ENCODE measurements at places on chromosomes 16 and 17.
A peak's percentile ranks its signal among the peaks of the same experiment; 100 is the strongest.

- DNase-seq: no peak
Observed at GRCh38 chr17:80220736-80221215, 549 bp downstream of the SLC26A11 start.

GRCh38 chr16:67150833-67151396 lies at the start of gene B3GNT9:
Gene B3GNT9 (minus strand): TSS chr16:67150998. CDS start chr16:67150485, 513 bp downstream.
- peak; percentile 11 for DNase-seq

DNA sequence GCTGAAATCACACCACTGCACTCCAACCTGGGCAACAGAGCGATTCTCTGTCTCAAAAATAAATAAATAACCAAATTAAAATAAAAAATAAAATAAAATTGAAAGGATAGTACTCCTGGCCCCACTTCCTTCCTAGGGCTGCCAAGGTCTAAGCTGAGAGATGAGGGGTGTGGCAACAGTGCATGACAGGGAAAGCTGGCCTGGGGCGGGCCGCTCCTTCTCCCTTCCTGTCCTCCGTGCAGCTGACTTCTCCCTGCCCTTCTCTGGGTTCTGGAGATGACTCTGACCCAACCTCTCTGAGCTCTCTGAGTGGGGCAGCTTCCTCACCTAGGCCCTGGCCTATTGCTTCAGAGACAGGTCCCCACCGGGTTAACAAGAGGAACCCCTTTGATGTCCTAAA lies 8.7 kb upstream of the SLC25A39 start:
- no peak for DNase-seq

GRCh38 chr17:48634493-48635208 lies 8.5 kb upstream of the HOXB9 start:
- no peak for DNase-seq

- no peak for DNase-seq
Observed at GRCh38 chr17:73257516-73257915, 4.2 kb downstream of the CPSF4L start.

DNA sequence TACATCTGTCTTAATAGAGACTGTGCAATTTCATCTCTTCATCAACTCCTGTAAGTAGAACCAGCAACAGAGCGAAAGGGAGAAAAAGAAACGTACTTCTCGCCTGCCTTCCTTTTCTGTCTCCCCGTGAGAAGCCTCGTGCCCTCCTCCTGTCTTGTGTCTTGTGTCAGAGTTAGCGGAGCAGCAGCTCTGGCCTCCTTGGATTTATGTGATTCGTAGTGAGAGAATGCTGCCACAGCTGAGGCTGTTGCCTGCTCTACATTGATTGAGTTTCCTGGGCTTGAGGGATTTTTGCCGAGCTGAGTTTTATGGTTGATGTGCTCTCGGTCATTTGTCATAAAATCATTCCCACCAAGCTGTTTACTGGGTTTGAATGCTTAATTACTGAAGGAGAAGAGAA lies 579.1 kb upstream of the RBFOX1 start:
- no peak for DNase-seq

DNA sequence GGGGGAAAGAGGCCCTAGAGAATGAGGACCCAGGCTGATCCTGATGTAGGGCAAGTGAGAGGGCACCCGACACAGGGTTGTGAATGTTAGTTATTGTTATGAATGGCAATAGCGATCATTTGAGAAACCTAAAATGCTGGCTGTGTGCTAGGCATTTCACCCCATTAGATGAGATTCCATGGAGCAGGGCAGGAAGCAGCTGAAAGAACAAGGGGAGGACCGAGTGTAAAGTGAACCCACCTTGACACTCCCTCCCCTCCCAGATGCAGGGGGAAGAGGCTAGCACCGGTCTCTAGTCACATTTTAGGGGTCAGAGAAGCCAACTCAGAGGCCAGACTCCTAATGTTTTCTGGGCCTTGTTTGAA lies 553 bp upstream of the CORO6 start:
- DNase-seq: no peak

- no peak for DNase-seq
Observed at GRCh38 chr16:27599606-27600005, 49.7 kb downstream of the KATNIP start.

GRCh38 chr17:39110435-39111136 lies 40.9 kb downstream of the PLXDC1 start:
- no peak for DNase-seq

DNA sequence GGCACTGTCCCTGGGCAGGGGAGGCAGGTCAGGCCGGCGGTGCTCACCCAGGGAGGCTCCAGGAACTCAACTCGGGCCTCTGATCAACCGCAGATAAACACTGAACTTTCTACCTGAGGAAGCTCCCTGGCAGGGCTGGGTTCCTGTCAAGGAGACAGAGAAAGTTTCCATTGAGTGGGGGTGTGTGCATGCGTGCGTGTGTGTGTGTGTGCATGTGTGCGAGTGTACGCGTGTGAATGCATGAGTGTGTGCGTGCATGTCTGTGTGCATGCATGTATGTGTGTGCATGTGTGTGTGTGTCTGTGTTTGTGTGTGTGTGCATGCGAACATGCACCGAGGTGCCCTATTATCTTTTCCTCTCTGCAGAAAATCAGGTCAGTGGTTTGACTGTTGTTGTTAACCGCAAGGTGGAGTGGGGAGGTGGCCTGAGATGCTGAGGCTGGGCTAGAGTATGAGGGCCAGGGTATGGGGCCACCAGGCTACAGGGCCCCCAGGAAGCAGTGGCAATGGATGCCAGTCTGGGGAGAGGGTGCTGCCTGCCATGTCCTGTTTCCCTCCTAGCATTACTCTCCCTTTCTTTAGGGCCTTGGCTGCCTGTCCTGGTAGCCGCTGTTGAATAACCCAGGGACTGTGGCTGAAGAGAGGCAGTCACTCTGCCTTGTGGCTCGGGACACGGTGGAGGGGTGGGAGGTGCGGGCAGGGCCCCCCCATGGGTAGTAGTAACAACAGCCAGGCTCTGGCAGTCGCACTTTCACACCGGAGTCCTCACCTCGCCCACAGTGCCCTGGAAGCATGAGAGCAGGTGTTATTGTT lies 24.0 kb downstream of the CCR7 start:
- DNase-seq: peak; percentile 77

GRCh38 chr16:52487849-52488457 lies 59.0 kb downstream of the TOX3 start:
- DNase-seq: no peak

Data from CD4-positive, alpha-beta T cell (primary cell).